ENCODE measurements at places on chromosomes 12 and 14.

DNA sequence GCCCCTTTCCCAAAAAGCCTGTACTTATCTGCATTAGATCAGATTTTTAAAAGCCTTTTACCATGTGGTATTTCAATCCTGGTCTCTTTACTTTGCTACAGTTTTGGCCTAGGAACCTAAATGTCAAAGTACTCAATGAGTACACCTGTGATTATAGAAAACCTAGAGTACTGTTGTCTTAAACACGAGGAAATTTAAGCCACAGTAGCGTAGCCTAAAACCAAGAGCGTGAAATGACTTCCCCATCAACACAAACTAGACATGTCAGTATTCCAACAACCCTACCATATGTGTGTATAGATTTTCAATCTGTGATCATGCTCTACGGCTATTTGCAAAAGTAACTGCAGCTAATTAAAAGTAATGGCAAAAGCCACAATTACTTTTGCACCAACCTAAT lies 52.7 kb upstream of the OR5AU1 start:
- no peak for DNase-seq

DNA sequence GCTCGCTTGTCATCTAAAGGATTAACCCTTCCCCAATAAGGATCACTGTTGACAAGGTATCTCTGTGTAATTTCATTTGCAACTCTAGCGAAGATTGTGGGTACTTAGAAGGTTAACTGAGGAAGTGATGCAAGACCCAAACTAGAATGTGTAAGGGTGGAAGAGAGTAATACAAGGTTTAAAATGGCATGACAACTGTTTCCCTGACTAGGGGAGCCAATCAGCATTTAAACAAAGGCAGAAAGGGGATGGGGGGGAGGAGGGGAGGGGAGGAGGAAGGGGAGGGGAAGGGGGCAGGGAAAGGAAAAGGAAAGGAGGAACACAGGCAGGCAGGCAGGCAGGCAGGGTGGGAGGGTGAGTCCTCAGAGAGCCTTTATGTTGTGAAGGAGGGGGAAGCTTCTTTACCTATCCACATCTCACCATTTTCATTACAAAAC lies 31.1 kb downstream of the NRDE2 start:
- DNase-seq, result no peak

DNA sequence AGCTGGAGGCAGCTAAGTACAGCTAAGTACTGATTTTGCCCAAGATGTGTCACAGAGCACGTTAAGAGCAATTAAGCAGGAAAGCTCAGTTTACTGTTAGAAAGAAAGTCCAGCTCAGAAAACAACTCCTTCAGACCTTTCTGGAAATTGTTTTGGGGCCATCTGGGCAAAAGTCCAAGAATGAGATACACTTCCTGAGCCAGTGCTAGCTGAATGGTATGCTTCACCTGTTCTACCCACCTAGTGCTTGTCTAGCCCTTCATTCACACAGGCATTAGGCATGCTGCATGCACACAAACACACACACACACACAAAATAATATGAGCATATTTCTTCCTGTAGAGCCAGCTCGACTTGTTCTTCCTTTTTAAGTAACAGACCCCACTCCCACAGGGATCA lies 6.6 kb upstream of the IKZF4 start:
- DNase-seq, result no peak

DNA sequence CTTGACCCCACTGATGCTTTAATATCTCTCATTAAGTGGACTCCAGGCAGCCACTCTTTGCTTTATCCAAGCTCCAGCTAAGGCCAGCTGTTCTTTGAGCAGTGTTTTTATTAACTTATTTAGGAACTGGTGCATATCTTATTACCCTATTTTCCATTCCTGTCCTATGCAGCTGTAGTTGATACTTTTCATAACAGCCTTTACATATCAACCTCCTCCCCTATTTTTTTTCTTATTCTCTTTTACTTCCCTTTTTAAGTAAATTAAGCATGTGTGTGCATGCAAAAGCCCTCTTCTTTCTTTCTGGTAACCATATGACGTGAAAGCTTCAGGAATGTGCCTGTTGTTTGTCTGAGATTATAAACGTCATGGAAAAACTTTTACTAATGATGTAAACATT lies 121.2 kb downstream of the PTPRQ start:
- no peak for DNase-seq

GRCh38 chr12:45743247-45743646 lies 13.7 kb downstream of the ARID2 start:
- DNase-seq, result no peak

GRCh38 chr12:96047229-96048211 lies 12.1 kb upstream of the LTA4H start:
- no peak for DNase-seq

- no peak for DNase-seq
Observed at GRCh38 chr12:12202747-12203146, 64.1 kb downstream of the LRP6 start.

Measured in femur (tissue), 1 donor.